OCI-LY7 (cell line): ENCODE measurements at places on chromosomes 1 and 21. TPM values are rescaled to one million over a fixed set of nuclear protein-coding genes. Genes with fewer than 3 reads are reported as not detected.

TRIM67 gene
- 0.04 and 0.06 TPM in 2 replicates for total RNA-seq

COL24A1 gene
- total RNA-seq = 0.07 and 0.23 TPM in 2 replicates

LCE1E gene
- not detected in 2 replicates for total RNA-seq

TBX19 gene
- total RNA-seq = 0.37 and 0.74 TPM in 2 replicates

OR2T33 gene
- total RNA-seq = not detected in 2 replicates

GRCh38 chr1:20552728-20553445 is 514 bp downstream of the FAM43B start:
- DNase-seq = no peak

- no peak for DNase-seq
Measured at GRCh38 chr21:36379251-36379650, 5.9 kb upstream of the CHAF1B start.

DNA sequence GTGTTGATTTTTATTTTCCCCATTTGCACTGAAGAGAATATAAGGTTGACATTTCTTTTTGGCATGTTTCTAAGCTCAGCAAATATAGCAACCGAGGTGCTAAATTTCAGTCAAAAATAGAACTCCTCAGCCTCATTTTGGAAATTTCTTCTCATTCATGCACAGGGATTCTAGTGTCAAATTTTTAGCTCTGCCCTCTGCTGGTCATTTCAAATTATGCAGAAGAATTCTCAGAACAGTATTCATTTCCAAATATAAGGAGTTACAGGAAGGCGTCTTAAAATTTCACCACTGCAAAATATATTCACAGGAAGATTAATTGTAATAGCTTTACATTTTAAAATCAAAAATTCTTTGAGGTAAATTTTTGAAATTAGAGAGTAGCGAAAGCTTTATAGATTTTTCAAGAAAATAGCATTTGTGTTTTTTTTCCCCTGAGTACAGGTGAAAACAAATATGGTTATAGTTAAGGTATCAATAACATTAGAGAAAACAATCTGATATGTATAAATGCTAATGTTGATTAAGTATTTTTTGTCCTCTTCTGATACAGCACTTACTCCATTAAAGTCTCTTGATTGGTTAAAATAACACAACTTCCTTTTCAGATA is 57.9 kb downstream of the FMN2 start:
- peak; percentile 11 for DNase-seq

DNA sequence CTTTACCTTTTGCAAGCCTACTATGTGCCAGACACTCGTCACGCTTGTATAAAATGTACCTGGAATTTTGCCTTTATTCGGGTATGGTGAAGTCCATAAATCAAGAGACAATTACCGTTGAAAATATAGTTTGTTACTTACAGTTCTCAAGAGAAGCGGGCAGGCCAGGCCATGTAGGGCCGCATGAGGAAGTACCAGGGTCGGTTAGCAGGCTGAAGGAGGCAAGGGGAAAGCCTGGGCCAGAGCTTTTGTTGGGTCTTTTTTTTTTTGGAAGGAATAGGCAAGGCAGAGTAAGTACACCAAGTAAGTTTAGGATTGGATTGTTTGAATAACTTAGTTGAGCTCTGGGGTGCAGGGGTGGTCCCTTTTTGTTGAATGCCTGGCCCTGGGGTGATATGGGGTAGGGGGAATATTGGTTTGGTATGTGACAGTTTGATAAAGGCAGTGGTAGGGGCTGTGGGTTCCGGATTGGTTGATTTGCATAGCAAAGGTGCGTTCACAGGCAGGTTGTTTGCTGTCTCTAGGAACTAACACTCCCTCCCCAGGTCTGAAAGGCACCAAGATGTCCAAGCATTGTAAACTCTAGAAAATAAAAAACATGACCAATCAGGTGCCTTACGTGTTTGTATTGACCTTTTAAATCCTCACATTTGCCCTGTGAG is 80.7 kb downstream of the KAZN start:
- no peak for DNase-seq

DNA sequence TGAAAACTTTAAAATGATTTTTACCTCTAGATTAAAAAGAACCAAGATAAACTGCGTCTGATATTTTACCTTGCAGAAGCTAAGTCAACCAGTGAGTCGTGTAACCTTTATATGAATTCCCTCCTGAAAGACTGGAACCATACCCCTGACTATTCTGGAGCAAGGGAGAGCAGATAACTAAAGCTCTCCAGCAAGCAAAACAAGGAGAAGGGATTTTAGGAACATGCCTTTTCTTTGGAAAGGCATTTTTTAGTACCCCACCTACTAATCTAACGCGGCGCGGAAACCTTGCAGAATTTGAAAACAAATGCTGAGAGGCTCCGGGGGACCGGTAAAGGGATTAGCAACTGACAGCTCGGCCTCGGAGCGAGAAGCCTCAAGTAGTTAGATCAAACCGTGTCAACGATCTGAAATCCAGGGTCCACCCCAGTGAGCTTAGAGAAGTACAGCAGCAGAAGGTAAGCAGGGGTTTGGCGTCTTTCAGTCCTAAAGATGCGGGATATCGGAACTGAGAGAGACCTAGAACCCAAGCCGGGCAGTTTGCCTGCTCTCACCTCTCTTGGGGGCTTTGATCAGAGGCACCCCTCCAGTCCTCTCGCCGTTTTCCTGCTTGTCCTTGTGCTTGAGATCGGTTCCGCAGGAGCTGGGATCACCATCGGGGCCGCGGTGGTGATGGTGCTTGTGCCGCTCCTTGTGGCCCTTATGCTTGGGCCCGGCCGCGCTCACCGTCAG is 954 bp downstream of the RSBN1 start:
- DNase-seq = peak; percentile 55

DNA sequence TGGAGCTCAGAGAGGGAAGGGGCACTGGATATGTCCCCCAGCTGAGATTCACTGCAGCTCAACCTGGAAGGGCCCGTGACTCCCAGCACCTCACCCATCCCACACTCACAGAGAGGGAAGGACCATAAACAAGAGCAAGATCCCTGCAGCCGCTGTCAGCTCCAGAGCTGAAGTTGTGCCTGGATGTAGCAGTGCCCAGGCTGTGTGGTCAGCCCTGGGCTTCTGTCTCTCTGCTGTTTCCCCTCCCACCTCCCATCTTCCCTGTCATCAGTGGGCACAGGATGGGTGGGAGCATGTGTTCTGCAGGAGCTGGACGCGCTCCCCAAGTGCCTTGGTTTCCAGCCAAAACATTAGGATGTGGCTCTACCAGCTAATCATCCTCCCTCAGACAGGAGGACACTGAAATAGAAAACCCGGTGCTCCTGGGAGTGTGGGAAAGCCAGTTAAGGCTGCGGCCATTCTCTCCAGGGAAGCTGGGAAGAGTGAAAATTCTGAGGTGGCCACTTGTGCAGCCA is 282.7 kb downstream of the NPHP4 start:
- no peak for DNase-seq

DNA sequence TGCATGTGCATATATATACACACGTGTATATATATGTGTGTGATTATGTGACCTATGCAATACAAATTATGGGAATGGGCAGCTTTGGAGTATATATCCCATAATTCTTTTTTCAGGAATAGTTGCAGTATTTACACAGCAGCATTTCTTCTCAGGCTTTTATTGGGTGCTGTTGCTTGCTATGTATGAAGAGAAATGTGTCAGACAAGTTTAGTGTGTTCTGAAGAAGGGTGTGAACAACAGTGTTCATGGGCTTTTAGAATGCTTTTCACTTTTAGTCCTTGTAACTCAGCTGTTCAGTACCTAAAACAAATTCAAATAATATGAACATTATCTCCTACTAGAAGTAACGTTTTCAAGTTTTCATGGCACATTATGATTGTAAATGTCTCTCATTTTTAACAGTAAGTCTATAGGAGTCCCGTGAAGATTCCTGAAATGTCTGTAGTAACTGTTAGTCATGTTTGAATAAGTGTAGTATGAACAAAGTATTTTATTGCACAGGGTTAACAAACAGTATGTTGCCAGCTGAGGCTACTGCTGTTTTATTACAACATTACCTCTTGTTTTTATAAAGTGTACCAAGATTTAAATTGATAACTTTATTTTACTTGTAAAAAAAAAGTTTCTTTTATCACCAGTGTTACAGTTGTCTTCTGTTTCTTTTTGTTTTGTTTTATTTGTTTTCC is 42.5 kb downstream of the TMED5 start:
- no peak for DNase-seq

DNA sequence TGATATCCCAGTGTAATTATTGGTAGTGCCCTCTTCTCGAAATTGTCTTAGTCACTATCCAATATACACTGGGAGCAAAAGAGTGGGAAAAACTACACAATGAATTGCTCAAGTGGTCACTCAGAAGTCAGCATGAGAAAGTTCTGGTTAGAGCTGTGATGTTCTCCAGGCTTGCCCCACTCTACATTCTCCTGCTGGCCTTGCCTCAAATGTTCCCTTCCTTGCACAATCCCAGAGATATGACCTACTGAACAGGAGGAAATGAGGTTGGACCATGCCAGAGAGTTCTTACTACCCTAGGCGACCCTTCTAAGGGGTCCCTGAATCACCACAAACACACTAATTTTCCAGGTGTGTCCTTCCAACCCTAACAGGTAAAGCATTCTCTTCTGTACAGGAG is 40.8 kb downstream of the GLUL start:
- no peak for DNase-seq

GRCh38 chr1:1089731-1090423 is 15.8 kb upstream of the RNF223 start:
- DNase-seq = no peak

- no peak for DNase-seq
Measured at GRCh38 chr1:4124631-4125145, 224.6 kb upstream of the C1orf174 start.

- DNase-seq = no peak
Measured at GRCh38 chr1:3821004-3821403, 24.7 kb upstream of the LRRC47 start.

DNA sequence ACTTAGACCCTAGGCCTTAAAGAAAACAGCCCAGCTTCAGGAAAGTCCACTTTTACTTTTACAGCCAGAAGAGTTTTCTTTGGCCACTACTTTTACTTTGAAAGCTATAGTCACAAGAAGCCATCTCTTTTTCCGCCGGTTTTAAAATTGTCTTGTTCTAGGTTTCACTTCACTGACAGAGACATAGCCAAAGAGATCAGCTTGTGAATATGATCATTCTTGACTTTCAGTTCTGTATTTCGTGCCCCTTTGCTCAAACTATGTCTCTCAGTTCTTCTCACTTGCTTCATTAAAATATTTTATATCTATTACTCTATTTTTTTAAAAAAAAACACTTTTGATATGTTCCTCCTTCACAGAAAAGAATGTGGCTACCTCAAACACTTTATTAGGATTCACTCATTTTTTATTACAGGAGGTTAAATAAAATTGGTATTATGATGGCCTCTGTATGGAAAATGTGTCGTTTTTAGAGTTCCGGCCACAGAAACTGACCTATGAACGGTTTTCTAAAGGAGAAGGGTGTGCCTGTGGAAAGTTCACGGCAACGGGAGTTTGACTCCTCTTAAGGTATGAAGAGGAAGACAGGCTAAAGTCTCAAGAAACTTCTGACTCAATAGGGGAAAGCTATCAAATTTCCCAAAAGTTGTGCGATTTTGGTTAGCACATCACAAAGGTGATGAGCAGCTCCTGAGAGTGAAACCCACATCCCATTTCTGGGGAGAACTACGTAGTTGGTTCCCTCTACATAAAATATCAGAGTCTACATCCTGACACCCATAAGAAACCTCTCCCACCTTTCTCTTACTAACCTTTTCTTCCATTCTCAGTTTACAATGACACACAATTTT is 1.2 kb downstream of the MCOLN2 start:
- DNase-seq = peak; percentile 82

DNA sequence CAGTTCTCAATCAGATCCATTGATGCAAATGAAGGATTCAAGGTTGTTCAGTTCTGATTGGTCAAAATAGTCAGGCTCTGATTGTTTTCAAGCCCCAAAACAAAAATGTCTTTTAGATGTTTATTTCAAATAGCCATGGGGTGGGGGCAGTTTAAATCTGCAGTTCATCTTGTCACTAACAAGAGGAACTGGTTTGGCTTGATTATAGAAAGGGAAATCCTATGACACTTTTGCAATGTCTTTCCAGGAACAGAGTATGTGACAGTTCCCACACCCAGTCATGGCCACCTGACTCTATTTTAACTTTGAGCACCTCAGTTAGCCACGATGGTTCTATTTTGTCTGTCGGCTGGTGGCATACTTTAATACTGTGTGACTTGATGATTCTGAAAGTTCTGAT is 1544.1 kb downstream of the PLA2G4A start:
- DNase-seq = no peak

DNA sequence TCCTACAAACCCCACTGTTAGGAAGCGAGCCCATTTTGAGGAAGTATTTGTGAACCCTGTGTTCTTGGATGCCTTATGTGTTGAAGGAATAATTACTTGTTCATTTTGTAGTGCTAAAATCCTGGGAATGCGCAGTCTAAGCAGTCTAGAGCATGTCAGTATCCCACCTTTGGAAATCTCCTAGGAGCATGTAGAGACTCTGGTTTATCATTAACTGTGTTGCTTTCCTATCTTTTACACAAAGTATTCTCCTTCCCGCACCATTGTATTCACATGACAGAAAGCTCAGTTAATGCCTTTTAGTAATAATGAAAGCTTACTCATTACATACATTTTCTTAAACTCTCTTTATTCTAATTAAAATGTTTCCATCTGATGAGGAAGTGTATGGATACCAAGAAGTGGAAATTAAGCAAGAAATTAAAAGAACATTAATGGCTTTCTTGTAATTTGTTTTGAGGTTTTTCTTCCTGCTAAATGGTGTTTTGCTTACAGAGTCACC is 99.4 kb downstream of the CAMTA1 start:
- no peak for DNase-seq

GRCh38 chr1:21639594-21640041 is 29.5 kb downstream of the RAP1GAP start:
- no peak for DNase-seq

DNA sequence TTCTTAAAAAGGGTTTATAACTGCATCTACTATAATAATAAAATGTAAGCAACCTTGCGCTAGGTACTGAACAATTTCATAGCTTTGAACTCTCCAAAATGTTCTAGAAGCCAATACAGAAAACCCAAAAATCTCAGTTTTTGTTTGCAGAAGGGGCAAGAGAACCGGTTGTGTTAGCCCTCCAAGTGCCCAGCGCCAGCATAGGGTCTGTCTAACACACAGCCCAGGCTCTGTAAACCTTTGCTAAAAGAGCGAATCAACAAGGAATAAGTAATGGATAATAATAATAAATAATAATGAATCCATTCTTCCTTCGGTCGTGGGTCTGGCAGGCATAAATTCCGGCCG is 333 bp upstream of the CHAF1B start:
- DNase-seq = no peak

DNA sequence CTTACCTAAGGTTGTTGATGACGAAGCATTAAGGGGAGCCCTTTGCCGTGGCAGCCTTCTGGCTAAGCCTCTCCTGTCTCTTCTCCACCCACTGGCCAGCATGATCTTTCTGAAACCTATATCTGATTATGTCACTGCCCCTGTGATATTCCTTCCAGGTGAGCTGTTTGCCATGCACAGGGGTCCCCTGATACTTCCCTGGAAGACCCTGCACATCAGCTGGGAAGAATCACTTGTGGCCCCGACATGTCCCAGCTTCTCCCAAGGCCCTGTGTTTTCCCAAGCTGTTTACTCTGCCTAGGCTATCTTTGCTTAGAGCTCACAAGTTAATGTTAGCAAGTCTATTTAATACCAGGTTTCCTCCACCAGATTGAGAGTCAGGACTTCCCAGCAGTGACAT is 12.3 kb downstream of the RD3 start:
- no peak for DNase-seq
